CD4-positive, alpha-beta T cell treated with Interleukin-15 for 1 hour (primary cell): ENCODE measurements at places on chromosomes 3 and 15.

DNA sequence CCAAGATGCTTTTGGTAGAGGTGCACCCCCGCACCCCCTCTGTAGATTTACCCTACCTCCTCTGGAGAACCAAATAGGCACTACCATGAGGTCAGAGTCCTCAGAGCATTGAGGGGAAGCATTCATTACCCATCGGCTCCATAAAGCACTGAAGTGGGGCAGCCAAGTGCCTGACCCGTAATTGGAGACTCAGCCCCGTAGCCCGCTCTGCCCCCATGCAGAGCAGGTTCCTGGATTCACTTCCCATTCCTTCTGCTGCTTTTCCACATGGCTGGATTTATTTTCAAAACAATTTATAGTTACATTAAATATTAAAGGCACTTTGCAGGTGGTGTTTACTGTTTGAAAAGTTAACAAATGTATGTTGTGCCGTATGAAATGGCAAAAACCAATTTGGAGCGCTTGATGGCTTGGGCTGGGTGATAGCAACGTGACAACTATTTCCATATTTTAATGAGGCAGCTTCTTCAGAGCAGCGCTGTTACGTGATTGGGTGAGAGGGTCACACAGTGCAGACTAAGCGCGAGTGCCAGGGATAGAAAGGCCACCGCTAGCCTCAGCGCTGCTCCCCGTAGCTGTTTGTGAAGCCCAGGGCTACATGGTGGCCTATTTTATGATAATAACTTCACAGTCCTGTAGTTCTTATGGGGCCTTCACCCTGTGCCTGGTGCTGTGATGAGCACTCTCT lies 373.8 kb upstream of the PROK2 start:
- no peak for DNase-seq

GRCh38 chr3:133870822-133871221 lies 24.9 kb downstream of the RAB6B start:
- no peak for DNase-seq

GRCh38 chr3:52896613-52897012 lies 735 bp downstream of the STIMATE start:
- no peak for DNase-seq

GRCh38 chr3:161082063-161082462 lies 23.1 kb downstream of the B3GALNT1 start:
- no peak for DNase-seq

DNA sequence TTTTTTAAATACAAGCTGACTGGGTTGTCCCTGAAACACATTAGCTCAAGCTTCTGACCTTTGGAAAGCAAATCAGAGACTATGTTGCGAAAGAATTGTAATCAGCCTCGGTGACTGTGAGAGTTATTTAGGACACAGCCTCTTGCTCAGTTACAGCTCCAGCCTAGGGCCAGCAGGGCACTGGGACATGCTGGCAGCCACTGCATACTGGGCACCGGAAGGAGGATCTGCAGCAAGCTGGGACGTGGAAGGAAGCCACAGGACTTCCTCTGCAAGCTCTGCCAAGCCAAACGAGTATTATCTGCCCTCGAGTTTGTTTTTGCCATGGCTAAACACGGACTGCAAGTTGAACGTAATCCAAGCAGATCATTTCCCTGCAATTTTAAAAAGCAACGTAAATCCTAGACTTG lies 24.4 kb upstream of the COPG1 start:
- peak; percentile 67 for DNase-seq

- DNase-seq, result no peak
Measured at GRCh38 chr15:65829130-65829764, 37.2 kb upstream of the DENND4A start.

DNA sequence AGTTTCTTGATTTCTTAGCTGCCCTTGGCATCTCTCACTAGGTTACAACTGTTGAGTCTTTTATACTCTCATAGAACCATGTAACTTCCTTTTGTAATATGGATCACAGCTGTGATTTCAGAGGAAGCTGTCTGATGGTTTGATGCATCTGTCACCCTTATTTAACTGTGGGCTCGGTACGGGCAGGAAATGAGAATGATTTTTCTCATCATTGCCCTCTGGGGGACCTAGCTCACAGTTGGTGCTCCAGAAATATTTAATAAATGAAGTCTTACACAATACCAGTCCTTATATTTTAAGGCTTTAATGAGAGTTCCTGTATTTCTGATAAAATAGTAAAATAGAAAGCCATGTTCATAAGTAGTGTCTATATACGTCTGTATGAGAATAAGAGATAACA lies 151.2 kb downstream of the EBLN2 start:
- no peak for DNase-seq

DNA sequence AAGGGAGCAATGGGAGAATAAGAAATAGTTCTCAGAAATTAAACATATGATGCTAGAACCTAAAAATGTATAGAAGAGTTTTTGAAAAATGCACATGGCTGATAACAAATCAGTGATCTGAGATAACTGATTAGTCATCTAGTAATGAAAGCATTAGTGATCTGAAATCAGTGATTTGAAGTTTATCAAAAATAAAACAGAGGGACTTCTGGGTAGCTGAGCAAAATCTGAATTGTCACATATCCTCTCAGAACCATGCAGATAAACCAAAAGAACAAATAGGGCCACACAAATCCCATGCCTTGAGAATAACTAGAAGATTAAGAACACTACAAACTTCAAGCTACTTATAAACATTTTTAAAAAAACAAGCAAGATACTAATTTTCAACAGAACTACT lies 71.5 kb downstream of the MCF2L2 start:
- no peak for DNase-seq

GRCh38 chr3:18469775-18470174 lies 44.6 kb upstream of the SATB1 start:
- DNase-seq, result no peak

- DNase-seq, result no peak
Measured at GRCh38 chr3:31230425-31231223, 302.1 kb upstream of the STT3B start.

DNA sequence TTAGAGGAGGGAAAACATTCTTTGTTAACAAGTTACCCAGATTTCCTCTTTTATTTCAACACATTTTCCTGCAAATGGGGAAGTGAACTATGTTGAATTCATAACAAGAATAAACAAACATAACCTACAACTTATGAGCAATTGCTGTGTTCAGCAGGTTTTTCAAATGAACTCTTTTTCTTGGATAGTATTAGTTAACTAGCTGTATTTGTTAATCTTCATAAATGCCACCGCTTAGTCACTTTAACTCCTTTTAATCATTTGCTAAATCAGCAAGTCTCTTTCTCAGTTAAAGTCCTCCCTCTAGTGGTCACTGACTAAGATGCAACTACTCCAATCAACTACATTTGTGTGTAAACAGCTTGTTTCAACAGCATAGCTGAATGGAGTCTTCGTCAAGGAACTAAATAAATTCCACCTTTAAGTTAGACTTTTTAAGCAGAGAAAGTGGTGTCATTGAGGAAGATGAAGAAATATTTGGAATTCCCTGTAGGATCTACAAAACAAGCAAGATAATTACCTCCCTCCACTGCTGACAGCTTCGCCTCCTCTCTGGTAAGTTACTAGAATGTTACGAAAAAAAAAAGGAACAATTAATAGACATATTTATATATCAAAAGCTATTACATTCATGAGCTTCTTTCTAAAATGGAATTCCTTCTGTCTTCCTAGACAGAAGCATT lies 1122.0 kb downstream of the ROBO1 start:
- DNase-seq, result no peak

- no peak for DNase-seq
Measured at GRCh38 chr3:177314897-177315296, 117.6 kb upstream of the TBL1XR1 start.

DNA sequence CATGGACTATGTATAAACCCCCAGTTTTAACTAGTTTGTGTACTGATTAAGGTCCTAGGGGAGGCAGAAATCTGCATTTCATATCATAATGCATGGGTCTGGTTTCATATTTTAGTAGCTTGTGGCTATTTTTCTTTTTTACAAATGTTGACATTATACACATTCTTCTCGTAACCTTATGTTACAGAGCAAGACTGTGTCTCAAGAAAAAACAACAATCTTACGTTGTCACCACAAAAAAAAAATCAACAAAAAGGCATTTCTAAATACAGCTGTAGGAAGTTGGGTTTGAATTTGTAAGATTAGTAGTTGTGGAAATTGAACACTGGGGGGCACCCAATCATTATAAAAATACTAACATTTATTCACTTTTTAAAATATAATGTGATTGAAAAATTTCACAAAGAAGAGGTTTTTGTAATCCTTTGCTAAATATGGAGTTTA lies 17.9 kb downstream of the SERP1 start:
- no peak for DNase-seq

GRCh38 chr3:56593455-56594158 lies 36.6 kb downstream of the CCDC66 start:
- DNase-seq, result peak; percentile 66

DNA sequence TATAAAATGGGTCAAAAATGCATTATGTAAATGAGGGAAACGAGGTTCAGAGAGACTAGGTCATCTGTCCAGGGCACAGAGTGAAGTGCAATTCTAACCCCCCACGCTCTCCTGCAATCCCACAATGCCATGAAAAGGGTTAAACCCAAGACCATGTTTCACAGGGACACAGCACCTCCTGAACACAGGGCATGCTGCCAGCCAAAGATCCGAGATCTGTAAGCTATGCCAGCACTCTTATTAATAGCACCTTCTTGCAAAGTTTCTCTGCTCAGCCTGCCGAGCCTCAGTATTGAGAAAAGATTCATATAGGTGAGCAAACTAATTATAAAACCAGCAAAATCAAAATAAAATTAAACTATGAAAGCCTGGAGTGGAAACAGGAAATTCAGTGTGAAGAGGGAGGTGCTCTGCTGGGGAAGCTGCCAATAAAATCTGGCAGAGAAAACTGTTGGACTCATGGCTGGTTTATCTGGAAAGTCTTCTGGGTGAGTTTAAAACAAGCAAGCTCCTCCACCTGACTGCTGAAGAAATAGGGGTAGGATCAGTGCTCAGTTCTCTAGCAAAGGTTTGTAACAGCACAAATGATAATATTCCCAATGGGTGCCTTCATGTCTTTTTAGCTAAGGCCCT lies 50.3 kb downstream of the LRIG1 start:
- no peak for DNase-seq

DNA sequence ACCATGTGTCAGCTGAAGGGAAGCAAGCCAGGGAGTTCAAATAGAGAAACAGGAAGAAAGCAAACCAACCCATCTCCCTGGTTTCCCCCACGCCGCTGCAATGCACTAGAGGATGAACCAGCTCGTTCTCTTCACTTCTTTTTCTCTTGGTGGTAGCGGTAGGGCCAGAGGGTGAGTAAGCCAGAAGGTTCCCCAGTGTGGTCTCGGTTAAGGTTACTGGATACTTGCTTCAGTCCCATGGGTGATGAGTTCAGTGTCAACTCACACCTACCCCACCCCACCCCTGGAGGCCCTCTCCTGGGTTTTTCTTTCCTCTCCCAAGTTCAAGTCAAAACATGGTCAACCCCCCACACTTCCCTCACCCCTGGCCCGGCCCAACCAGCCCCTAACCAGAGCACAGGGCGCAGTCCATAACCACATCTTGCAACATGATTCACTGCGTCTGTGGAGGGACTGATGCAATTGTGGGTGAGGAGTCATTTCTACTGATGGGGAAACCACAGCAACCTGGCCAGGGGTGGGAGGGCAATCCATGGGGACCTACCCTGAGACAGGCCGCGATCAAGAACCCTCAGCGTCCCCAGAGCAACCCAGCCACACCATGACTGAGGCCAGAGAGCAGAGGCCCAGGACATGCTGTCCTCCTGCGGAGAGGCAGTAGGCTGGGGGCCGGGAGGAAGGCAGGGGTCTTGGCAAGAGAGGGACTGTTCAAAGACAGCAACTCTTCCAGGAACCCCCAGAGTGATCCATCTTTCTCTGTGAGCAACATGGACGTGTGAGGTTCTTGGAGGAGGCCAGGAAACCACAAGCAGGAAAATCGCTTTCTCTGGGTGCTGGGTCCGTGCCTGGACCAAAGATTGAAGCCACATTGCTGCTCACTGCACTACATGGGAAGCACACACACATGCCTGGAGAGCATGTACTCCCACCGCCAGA lies 276.6 kb downstream of the UACA start:
- DNase-seq, result peak; percentile 81

- no peak for DNase-seq
Measured at GRCh38 chr3:50195501-50196252, 4.3 kb downstream of the GNAT1 start.
